Hematopoietic multipotent progenitor cell treated with erythropoietin and hydrocortisone succinate and interleukin-3 and kit ligand, for 6 days (in vitro differentiated cells): ENCODE measurements at places on chromosomes 3 and 15.

- DNase-seq: no peak
Observed at GRCh38 chr15:62951481-62951880, 91.1 kb upstream of the TPM1 start.

GRCh38 chr3:63607716-63608115 is 44.8 kb upstream of the SNTN start:
- no peak for DNase-seq

DNA sequence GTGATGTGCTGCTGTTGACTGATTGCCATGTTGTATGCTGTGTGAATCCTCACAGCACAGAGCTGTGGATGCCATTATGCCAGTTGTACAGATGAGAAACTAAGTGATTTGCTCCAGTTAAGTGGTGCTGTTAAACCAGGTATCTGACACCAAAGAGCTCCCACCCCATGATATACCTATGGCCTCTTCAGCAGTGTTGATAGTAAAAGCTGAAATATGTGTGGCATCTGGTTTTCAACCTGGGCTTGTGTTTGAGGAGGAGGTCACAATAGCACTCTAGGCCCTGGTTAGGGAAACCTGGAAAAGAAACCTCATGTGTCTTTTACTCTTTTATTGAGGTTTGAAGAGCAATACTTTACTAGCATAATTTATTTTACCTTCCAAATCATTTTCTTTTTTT is 21.4 kb downstream of the RAD54L2 start:
- no peak for DNase-seq

DNA sequence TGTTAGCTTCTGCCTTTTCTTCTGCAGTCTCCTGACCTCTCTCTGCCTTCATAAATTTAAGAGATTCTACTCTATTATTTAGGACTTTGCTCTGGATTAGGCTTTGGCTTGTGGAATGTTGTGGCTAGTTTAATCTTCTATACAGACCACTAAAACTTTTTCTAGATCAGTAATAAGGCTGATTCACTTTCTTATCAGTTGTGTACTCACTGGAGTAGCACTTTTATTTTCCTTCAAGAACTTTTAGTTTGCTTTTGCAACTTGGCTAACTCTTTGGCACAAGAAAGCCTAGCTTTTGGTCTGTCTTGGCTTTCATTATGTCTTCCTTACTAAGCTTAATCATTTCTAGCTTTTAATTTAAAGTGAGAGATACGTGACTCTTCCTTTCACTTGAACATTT is 265.5 kb upstream of the TBC1D5 start:
- DNase-seq: no peak

DNA sequence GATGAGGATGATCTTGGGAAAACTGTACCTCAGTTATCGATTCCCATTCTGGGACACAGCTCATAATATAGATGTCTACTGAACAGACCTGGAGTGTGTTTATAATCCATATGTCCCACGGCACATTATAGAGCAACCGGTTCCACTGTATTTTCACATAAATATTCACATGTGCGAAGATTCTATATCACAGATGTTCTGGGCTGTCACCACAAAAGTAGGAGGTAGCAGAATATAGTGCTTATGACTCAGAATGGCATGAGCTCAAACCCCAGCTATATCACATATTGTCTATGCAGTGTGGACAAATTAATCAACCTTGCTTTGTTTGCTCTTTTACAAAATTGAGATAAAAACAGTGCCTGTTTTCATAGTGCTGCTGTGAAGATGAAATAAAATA is 640.3 kb upstream of the ADAMTS9 start:
- DNase-seq: no peak

- peak; percentile 27 for DNase-seq
Observed at GRCh38 chr3:49278548-49278947, 1.5 kb upstream of the C3orf62 start.

- DNase-seq: no peak
Observed at GRCh38 chr3:186843039-186843432, 526 bp downstream of the ADIPOQ start.

DNA sequence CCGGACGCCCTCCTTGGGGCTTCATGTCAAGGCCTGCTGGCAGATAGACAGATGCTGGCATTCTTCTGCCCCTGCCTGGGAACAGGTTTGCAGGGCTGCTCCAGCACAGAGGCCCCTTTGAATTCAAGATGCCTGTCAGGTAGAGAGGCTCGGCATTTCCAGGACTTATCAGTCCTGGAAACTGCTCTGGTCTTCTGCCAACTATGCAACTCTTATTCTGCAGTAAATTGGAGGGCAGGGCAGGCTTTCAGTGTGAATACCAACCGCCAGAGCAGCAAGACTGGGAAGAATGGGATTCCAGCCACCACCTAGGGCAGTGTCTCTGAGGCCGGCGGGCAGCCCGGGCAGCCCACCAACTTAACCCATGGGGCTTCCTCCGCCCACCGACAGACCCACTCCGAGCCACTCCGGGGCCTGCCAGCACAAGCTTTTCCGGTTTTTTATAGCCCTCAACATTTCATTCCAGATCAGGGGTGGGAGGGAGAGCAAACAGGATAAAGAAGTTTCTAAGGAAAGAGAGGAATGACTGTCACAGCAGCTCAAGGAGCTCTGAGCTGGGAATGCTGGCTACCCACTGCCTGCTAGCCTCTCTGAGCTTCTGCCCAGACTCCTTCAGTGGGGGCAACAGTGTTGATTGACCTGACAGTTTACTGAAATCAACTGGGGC is 140.9 kb downstream of the NTRK3 start:
- DNase-seq: no peak

DNA sequence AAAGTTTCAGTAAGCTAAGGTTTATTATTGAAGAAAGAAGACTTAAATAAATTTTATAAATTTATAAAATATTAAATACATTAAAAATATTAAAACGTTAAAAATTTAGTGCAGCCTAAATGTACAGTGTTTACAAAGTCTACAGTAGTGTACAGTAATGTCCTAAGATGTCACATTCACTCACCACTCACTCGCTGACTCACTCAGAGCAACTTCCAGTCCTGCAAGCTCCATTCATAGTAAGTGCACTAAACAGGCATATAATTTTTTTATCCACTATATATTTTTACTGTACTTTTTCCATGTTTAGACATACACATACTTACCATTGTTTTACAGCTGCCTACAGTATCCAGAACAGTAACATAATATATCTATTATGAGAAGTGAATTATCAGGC is 51.5 kb downstream of the TJP1 start:
- DNase-seq: no peak

GRCh38 chr3:194080913-194081800 is 54.8 kb upstream of the HES1 start:
- DNase-seq: no peak

GRCh38 chr3:35254917-35255316 is 384.4 kb upstream of the ARPP21 start:
- no peak for DNase-seq

DNA sequence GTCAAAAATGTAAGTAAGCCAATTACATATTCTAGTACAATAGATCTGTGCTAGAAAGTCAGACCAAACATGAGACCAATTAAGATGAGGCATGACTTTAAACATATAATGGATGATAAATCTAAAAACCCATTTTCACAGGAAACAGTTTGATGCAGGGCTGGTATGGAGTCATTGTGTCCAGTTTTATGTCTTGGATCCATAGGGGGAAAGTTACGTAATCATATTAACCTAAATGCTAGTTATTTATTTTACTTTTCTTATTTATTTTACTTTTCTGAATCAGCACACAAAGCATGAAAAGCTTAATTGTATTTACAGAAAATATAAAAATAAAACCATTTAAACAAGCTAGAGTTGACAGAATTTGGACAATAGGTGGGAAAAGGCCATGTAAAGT is 26.3 kb upstream of the TMCC1 start:
- DNase-seq: no peak

DNA sequence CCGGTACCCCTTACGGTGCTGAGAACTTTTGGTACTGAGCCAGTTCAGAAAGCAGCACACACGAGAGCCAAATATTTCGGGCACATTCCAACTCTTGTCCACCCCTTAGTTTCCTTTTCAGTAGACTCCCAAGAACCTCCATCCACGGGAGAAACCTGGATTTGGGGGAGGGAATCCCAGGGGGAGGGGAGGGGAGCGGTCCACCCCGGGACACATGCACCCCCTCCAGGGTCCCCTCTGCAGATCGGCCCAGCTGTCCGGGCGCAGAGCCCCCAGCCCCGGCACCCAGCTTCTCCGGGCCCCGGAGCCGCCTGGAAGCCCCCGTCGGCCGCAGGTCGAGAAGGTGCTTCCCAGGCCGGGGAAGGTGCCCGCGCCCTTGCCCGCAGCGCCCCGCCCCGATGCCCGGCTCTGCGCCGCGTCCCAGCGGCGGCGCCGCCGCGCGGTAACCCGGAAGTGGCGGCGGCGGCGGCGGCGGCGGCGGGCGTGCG is 455 bp upstream of the ABHD17C start:
- DNase-seq: no peak

DNA sequence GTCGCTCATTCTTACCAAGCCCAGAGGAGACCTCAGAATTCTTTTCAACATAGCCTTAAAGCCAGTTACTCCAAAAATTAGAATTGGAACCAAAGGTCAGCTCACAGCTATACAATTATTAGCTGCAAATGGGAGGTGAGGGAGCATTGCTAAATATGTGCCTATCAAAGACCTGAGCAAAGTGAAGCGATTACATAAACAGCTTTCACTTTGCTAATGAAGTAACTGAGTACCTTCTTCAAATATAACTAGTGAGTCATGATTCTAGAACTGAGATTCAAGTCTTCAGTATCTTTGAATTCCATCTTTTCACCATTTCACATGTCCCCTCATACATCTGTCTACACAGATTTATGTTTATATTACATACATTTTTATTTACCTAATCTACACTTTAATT is 122.6 kb downstream of the P2RY1 start:
- no peak for DNase-seq

- DNase-seq: no peak
Observed at GRCh38 chr3:190076136-190076535, 44.6 kb downstream of the P3H2 start.

GRCh38 chr15:91887921-91888373 is 34.4 kb downstream of the SLCO3A1 start:
- no peak for DNase-seq

- no peak for DNase-seq
Observed at GRCh38 chr15:98040146-98040545, 79.6 kb downstream of the ARRDC4 start.

GRCh38 chr3:122032531-122032930 is 10.5 kb upstream of the ILDR1 start:
- DNase-seq: no peak

GRCh38 chr3:11455956-11456355 is 183.8 kb downstream of the ATG7 start:
- DNase-seq: peak; percentile 15

- no peak for DNase-seq
Observed at GRCh38 chr3:189235214-189235613, 63.4 kb downstream of the TPRG1 start.

GRCh38 chr3:157347577-157348303 is 88.9 kb upstream of the PTX3 start:
- no peak for DNase-seq

DNA sequence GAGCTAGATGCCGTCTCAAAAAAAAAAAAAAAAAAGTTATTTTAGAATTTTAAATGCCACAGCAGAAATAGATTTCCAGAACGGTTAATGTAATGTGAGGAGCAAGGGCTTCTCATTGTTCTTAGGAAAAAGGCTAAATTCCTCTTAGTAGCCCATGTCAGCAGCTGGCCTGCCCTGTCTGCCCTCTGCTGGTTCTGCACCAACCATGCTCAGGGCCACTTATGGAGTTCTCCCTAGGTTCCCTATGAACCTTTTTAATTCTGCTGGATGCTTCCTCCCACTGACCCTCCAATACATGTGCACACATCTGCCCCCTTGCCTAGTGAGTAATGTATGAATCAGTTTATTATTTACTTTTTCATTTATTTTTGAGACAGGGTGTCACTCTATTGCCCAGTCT is 32.2 kb upstream of the DPPA4 start:
- peak; percentile 32 for DNase-seq

DNA sequence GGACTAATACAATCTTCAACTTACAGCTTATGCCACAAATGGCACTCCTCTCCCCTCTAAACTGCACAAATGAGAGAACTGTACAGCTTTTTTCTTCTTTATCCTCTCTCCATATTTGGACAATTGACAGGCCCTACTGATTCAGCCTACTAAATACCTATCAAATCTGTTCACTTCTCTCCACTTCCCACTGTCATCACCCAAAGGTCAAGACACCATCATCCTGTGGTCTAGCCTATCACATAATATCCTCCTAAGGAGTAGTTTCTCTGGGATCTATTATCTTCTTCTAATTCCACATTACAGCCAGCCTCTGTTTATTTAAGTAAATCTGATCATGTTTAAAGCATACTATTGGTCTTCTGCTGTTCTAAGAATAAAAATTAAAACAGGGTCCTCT is 33.0 kb upstream of the SLC12A8 start:
- DNase-seq: no peak

- DNase-seq: no peak
Observed at GRCh38 chr3:123534264-123534663, 50.6 kb downstream of the HACD2 start.
